Stimulated activated CD4-positive, alpha-beta T cell treated with anti-CD3 and anti-CD28 coated beads, Interleukin-12 subunit alpha, Interleukin-12 subunit beta, amount 100 ng/mL, for 24 hours (primary cell): ENCODE measurements at places on chromosomes 5 and 9.

DNA sequence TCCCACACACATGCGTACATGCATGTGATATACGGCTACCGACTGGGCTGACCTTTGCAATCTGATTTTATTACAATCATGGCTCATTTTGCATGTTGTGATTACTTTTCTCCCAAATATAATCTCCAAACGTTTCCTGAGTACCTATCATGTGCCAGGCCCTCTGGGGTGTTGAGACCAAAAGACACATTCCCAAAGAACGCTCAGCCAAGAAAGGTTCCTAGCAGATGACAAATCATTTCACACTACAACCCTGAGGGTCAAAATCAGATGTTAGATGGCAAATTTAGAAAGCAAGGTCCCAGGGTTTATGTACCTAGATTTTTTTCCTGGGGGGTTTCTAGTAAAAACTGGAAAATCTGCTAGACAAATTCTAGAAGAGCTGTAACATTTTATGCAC, 32.4 kb upstream of the SLC25A51 start:
- no peak for DNase-seq

DNA sequence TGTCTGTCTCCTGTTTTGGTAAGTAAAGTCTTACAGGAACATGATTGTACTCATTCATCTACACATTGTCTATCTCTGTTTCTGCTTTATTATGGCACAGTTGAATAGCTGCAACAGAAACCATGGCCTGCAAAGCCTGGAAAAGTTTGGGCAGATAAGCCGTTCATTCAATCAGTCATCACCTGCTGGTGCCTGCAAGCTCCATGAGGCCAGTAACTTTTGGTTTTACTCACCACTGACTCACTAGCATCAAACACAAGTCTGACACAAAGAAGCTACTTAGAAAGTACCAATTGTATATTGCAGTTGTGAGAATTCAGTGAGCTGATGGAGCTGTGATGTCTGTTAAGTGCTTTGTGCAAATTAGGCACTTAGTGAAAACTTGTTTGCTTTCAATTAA, 373.6 kb upstream of the SGCD start:
- no peak for DNase-seq

- DNase-seq, result no peak
Observed at GRCh38 chr9:132880324-132880661, 1.6 kb downstream of the SPACA9 start.

DNA sequence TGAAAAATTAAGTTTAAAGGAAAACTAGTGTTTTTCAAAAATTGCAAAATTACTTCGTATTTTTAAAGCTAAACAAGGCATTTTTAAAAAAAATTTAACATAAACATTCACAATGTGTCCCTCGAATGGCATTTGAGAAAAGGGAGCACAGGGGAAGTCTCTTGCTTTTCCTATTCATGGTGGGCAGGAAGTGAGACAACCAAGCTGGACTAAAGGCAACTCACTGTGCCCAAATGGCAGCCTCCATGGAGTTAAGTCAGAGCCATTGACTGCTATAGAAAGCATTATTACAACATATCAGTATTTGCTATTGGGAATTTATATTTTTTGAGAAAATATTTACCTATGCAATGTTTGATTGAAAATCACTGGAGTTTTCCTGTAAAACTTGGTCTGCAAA, 8.3 kb downstream of the HNRNPH1 start:
- DNase-seq, result no peak

DNA sequence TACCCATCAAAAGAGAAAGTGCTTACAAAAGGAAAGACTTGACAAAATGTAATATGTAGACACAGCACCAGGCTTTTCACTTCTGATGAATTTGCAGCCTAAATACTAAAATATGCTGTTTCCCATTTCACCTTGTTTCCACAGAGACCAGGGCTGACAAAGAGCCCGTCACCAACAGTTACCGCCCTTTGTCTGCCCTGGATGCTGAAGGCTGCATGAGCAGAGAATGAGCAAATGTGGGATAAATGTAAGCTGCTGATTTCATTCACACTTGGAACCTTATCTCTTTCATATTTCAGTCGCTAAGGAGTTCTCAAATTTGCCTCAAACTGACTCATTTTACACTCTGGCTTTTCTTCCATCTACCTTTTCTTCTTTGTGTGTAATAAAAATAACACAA, 213.9 kb downstream of the TMEM167A start:
- DNase-seq, result no peak

DNA sequence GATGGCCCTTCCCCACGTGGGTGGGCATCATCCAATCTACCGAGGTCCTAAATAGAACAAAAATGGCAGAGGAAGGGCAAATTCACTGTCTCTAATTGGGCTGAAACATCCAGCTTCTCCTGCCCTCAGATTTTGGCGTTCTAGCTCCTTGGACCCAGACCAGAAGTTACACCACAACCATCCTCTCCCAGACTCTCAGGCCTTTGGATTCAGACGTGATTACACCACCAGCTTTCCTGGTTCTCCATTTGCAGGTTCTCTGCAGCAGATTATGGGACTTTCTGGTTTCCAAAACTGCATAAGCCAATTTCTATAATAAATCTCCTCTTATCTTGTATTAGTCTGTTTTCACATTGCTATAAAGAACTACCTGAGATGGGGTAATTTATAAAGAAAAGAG, 73.6 kb upstream of the STARD4 start:
- DNase-seq, result no peak

DNA sequence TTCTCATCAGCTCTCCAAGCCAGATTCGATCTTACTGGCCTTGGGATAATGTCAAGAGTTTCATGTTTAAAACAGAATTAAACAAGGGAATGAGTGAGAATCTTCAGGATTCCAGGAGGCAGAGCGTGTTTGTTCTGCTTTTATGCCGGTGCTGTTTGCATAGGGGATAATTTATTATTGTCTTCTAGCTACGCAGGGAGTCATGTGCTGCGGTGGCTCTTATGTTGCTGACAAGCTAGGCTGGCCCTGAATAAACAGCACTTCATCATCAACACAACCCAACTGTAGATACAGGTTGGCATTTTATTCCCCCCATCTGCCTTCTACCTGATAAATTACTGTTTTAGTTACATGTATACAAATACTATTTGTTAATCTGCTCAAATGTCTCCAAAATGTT, 47.1 kb upstream of the PCA3 start:
- DNase-seq, result no peak

GRCh38 chr9:89519366-89519805, 21.5 kb upstream of the SEMA4D start:
- DNase-seq, result no peak

GRCh38 chr5:34742061-34742460, 85.9 kb downstream of the RAI14 start:
- no peak for DNase-seq

DNA sequence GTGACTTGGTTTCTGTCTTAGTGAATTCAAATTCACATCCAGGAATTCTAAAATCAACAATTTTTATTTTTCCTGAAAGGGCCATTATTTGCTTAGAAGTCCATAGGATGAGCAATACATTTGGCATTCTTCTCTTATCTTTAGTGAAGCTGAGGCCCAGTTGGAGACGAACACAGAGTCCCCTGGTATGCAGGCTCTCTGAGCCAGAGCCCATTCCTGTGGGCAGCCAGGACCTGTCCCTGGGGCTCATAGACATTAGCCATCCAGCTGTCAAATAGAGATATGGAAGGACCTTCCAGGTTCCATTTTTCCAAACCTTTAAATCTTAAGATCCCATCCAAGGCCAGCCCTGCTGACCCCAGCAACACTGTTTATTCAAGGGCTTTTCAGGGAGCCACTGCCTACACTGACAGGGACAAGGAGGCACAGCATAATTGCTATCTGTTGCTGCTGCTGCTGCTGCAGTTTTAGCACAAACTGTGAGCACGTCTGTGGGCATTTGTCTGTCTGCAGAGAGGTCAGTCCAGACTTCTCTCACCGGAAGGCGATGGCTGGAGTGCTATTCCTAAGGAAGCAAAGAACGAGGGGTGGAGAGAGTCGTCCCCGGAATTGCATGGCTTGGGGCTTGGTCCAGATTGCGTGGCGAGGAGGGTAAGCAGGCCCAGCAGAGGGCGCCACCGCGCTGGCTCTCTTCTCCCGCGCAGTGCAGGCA, 639.0 kb downstream of the CCDC171 start:
- no peak for DNase-seq

DNA sequence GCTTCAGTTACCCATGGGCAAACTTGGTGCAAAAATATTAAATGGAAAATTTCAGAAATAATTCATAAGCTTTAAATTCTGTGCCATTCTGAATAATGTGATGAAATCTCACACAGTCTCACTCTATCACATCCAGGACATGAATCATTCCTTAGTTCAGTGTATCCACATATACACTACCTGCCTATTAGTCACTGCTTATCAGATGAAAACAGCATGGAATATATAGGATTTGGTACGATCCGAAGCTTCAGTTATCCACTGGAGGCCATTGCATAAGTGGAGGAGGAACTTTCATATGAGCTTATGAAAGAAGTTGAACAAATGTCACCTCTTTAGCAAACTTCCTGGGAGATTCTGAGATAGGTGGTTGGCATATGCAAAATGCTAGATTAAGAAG, 64.2 kb downstream of the GAPVD1 start:
- no peak for DNase-seq

- DNase-seq, result no peak
Observed at GRCh38 chr9:88523056-88523455, 11.9 kb upstream of the NXNL2 start.

DNA sequence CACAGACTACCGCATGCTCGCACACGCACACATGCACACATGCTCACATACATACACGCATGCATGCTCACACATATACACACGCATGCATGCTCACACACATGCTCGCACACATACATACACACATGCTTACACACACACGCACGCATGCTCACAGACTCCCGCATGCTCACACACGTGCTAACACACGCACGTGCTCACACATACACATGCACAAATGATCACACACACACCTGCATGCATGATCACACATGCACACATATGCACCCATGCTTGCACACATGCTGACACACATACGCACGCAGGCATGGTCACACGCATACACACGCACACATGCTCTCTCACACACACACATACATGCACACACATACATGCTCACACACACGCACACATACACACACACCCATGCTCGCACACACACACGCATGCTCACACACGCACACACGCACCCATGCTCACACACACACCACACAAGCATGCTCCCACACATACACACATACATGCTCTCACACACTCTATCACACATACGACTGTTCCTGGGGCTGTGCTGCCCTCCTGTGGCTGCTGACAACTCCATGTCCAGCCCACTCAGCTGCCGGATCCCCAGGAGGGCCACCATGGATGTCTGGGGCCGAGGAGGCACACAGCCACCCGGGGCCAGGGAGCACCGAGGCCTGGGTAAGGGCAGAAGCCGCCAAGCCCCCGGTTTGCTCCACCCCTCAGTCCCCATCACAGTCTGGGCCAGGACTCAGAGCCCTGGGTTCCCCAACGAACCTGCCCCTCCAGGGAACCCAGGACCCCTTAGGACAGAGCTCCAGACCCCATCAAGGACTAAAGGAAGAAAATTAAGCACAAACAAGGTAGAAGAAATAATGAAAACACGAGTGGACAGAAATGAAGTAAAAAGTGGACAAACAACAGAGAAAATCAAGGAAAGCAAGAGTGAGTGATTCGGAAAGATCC, 31.4 kb upstream of the EGFL7 start:
- peak; percentile 40 for DNase-seq

DNA sequence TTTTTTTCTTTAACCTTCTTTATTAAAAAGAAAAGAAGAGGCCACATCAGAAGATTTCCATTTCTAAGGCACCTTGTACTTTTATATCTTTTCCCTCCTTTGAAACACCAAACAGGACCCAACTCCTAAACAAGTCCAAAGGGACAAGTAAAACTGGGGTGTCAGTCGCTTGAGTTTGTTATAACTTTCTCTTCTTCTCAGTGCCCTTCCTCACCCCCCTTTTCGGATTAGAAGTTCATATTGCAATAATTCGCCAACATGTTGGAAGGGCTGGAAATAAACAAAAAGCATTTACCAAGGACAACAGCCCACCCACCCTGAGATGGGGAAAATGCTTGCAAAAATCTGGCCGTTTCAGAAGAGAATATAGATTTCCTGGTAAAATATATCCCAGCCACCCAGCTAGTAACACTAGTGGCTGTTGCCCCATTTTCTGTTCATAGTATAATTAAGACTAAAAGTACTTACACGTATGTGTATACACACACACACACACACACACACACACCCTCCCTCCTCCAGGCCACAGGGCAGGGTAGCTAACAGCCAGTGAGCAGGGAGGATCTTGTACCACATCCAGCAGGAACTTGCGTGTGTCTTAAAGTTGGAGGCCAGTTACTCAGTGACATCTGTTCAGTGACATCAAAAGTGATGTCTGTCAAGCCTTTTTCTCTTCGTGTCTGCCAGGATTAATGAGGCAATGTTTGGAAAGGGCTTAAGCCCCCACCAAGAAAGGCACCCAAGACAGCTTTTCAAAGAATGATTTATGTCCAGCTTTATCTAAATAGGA, 149.1 kb upstream of the KLF4 start:
- no peak for DNase-seq

GRCh38 chr5:124628721-124629596, 117.5 kb downstream of the ZNF608 start:
- DNase-seq, result no peak

- DNase-seq, result no peak
Observed at GRCh38 chr5:88780736-88781135, 102.2 kb downstream of the MEF2C start.

DNA sequence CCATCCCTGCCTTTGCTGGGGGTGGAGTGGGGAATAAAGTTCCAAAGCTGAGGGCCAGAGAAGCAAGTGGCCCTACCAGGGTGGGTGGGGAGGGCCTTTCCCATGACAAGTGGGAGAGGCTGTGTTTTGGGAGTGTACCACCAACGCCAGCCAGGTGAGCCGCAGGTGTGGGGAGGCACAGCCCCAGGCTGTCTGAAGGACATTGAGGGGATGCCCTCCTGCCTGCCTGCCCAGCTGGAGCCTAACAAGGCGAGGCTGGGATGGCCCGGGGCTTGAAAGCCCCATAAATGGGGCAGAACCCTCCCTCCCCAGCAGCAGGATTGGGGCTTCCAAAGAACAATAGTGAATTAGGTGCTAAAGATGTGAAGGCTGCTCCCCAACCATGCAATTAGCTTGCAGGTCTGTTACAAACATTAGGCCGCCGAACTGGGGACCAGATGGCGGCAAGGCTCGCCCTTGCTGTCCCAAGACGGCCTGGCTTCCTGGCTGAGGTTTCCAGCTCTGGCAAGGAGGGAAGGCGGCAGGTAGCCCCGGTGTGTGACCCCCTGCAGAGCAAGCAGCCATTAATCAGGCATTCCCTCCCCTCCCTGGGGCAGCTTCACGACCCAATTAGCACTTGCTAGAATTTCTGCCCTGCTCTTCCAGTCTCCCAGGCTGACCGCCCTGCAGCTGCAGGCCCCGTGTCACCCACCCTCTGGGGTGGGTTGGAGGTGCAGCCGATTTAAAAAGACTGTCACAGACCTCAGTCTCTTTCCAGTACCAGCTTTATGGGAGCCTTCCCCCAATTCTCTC, 42.9 kb downstream of the FGF18 start:
- DNase-seq, result no peak
